DND-41 (cell line): ENCODE measurements at places on chromosomes 13 and 19.

DNA sequence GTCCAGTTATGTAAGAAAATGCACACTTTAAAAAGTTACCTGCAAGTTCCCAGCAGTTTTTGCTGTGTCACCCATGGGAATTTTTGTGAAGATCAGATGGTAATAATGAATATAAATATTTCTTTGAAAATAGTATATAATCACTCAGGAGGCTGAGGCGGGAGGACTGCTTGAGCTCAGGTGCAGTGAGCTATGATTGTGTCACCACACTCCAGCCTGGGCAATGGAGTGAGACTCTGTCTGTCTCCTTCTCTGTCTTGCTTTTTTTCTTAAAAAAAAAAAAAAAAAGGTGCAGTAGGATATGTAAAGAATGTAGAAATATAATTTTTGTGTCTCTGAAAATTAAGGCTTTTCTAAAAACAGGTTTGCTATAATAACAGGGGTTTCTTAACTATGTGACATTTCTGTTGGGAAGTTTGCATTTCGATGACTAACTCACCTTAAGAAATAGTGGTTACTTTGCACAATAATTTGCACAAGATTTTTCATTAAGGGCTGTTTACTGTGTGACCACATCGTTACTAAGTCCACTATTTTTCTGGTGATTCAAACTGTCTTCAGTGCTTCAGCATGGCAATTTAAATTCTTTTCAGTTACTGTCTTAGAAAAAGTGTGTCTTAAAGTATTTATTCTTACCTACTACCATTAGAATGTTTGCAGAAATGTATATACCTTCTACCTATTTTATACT lies 37.3 kb downstream of the DNAJC3 start:
- DNase-seq, result no peak

GRCh38 chr19:5023128-5023571 lies 54.2 kb downstream of the KDM4B start:
- no peak for DNase-seq

GRCh38 chr13:67100730-67101129 lies 129.4 kb downstream of the PCDH9 start:
- DNase-seq, result no peak

DNA sequence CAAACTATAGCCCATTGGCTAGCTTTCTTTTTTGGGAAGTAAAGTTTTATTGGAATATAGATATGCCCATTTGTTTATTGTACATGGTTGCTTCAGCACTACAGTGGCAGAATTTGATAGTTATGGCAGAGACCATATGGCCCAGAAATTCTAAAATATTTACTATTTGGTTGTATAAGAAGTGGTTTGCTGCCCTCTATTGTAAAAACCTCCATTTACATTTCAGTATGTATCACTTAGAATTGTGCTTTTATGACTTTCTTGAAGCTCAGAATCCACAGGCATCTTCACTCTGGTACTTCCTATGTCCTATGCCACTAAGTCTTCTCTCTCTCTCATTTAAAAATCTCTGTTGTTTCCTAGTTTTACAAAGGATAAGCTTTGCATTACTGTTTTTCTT lies 37.7 kb downstream of the DLEU7 start:
- DNase-seq, result no peak

- DNase-seq, result no peak
Measured at GRCh38 chr19:17111766-17112165, 36.2 kb downstream of the MYO9B start.

DNA sequence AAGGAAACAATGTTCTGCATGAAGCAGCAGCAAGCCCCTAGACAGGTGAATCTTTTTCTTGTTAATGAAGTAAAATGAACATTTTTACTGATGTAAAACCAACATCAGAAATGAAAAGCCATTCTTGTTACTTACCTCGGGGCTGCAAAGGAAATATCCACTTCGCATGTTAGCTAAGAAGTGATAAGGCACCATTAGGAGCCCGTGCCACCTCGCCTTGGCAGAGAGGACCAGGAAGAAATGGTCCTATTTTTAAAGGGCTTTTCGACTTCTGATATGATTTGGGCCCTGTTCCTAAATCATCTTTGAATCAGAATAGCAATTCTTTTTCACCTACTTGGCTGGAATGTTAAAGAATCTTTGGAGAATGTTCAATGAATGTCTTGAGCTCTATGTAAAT lies 183.2 kb downstream of the OXGR1 start:
- DNase-seq, result no peak

GRCh38 chr19:52095172-52096014 lies at the start of gene ZNF841:
TSS of gene ZNF841 (minus strand) at chr19:52095765. CDS start at chr19:52084801, 10,964 bp downstream.
- peak; percentile 92 for DNase-seq

- no peak for DNase-seq
Measured at GRCh38 chr19:10120538-10121189, 965 bp upstream of the EIF3G start.

GRCh38 chr19:10228920-10229319 lies 2.2 kb downstream of the S1PR2 start:
- peak; percentile 40 for DNase-seq

DNA sequence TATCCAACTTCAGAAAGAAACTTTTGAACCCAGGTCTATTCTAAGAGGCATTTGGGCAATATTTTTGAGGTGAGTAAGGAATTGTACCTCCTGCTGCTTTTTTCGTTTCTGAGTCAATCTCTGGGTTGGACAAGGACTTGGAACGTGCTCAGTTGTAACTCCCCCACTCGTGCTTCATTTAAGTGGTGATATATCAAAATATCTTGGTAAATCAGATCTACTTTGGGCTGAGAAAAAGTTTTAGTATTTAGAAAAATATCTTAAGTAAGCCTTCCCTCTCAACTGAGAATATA lies 728.9 kb downstream of the EFNB2 start:
- no peak for DNase-seq

DNA sequence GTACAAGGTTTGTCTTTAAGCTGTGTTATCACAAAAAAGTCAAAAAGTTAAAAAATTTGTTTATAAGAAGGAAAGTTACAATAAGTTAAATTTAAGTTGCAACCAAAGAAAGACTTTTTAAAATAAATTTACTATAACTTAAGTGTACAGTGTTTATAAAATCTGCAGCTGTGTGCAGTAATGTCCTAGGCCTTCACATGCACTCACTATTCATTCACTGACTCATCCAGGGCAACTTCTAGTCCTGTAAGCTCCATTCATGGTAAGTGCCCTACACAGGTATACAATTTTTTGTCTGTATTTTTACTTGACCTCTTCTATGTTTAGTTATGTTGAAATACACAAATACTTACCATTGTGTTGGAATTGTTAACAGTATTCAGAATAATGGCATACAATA lies 667.9 kb upstream of the SLITRK5 start:
- no peak for DNase-seq

DNA sequence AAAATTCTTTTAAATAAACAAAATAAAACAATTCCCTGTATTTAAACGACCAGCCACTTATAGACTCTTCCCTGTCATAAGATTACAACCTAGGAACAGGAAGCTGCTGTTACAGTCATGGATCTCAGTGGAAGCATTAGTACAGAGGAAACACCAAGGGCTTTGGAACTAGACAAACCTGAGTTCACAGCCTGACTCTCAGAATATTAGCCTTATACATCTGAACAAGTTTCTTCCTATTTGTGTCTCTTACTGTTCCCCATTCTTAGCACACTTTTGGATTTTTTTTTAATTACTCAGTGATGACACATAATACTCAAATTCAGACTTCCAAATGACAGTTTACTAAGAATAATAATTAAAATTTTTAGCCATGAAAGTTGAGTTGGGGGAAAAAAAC lies 46.1 kb downstream of the ZDHHC20 start:
- no peak for DNase-seq
